ENCODE measurements at places on chromosomes 3 and 15.

DNA sequence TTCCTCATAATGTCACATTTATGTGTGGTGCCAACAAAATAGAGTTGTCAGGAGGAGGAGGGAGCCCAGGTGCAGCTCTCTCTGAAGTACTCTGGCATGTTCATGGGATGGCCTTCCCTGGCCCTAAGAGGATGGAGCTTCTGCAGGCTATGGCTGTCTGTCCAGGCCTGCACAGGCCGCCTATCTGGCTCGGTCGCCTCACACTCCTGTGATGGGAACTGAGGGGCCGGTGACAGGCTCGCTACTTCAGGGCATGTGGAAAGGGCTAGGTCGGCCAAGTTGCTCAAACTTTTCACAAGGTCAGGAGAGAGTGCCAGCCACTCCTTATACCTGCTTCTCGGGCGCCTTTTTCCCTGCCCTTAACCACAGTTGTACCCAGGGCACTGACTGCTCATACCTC, 51.1 kb downstream of the SOX14 start:
- DNase-seq = no peak

DNA sequence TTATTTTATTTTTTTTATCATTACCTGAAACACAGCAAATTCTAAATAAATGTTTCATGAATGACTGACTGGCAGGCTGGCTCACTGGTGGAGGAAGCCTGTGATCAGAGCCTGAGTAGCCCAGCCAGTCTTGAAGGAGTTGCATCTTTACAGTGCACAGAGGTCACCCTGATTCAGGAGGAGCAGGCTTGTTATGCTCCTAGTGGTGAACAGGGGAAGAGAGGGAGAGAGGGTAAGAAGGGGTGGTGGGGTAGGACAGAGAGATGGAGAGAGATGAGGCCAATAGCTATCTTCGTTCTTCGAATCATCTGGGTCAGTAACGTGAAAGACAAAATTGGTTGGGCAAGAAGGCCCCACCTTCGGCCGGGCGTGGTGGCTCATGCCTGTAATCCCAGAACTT, 202.6 kb upstream of the MCTP2 start:
- DNase-seq = no peak

- no peak for DNase-seq
These were observed 44.7 kb downstream of the ATP11B start for GRCh38 chr3:182837855-182838454.

DNA sequence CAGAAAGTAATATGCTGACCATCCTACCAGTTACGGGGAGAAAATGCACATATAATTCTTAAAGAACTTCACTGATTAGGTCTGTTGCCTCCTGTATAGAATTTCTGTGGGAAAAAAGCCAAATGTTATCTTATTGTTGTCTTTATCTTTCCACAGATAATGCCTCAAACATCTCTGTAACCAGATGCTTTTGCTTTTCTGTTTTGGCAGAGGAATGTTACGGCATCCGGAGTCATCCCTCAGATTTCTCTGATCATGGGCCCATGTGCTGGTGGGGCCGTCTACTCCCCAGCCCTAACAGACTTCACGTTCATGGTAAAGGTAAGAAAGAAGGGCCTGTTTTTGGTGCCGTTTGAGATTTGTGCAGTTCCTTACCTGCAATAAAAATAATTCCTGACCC, 33.5 kb downstream of the PCCB start:
- no peak for DNase-seq

GRCh38 chr3:66604481-66604880, 103.7 kb upstream of the LRIG1 start:
- no peak for DNase-seq

DNA sequence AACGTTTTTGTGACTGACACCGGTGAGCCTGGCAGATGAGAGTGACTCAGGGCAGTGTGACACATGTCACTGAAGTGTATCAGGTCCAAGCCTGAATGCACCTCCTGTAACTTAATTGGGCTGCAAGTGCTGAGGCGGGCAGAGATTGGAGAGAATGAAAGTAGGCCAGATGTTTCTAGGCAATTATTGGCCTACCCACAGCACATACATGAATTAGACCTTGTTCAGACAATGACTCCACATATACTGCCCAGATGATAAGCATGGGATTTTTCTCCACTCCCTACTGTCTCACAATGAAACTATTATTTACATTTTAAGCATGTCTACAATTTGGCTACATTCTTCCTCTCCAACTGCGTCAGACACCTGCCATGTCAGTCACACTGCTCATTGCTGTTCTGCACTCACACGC, 187.3 kb upstream of the ZNF385D start:
- no peak for DNase-seq

GRCh38 chr15:79675982-79676381, 220.8 kb downstream of the MTHFS start:
- no peak for DNase-seq

GRCh38 chr15:39788108-39788507, 5.5 kb upstream of the FSIP1 start:
- DNase-seq = no peak

GRCh38 chr3:170414202-170414663, 4.4 kb upstream of the CLDN11 start:
- DNase-seq = no peak

Measured in cortex of kidney (tissue), 1 donor.